CD4-positive, alpha-beta T cell treated with Interleukin-17A for 4 hours (primary cell): ENCODE measurements at places on chromosomes 16 and 17.

DNA sequence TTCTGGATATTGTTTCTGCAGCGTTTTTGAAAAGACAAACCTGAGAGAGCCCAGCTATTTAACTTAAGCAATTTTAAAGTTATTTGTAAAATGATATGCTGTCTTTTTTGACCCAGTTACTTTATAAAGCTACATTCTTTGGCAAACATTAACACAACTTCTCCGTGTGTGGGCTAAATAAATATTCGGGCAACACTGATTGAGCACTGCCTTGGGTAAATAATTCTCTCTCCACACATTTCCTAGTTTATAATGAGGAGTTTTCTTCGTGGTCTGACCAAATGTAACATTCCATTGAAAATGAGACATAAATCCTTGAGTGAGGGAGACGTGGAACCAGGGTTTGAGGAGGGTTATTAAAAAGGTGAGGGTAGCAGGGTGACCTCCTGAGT, 142.8 kb downstream of the WWOX start:
- no peak for DNase-seq

DNA sequence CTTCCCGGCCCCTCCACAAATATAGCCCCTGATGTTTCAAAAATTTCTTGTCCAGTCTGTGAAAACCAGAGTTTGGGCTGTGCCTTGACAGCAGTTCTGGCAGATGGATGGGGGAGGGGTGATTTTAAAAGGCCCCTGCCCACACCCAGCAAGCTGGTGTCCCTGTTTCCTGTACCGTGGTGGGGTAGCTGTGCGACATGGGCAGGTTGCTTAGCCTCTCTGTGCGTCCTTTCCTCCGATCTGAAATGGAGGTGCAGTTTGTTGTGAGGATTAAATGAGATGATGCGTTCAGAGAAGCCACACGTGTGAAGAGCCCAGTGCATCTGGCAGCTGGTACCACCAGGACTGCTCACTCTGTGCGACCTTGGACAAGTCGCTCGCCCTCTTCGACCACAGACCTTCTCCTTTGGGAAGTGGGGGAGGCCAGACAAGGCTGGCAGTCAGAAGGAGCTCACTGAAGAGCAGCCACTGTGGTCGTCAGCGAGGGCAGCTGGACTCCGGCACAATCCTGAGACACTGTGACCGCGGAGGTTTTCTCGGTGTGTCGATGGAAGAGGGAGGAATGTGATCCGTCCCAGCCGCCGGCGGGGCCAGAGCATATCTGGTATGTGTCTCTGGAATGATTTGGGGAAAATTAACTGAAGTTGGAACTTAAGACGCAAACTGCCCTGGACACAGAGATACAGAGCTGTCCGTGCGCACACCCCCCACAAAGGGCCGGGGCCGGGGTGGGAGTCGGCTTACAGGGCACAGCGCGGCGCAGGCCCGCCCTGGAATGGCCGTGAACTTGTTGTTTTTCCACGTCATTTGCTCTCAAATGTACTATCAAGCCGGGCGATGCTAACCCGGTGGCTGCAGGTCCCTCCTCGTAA, 721 bp upstream of the WFIKKN2 start:
- no peak for DNase-seq

DNA sequence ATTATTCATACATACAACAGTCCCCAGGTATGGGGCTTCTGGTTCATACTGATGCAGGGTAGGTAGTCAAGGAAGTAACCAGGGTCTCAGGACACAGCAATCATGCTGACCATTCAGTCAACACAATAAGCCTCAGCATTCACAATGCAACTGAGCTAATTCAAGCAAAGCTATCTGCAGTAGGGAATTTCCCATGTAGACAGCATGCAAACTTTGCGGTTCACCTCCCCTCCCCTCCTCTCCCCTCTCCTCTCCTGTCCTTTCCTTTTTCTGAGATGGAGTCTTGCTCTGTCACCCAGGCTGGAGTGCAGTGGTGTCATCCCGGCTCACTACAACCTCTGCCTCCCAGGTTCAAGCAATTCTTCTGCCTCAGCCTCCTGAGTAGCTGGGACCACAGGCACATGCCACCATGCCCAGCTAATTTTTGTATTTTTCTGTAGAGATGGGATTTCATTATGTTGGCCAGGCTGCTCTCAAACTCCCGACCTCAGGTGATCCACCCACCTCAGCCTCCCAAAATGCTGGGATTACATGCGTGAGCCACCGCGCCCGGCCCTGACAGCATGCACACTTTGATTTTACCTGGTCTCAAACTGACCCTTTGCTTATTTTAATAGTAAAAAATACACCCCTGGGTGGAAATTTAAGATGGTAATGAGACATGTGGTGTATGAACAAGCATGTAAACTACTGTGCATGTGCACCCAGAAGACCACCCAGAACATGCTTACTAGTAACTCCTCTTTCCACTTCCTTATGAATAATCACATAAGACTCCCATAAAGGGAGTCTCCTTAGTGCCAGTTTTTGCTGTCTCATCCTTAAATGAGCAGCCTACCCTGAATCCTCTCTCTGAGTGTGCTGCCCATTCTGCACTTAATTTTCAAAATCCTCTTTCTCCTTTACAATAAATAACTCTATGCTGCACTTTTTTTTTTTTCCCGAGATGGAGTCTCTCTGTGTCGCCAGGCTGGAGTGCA, 9.3 kb upstream of the RNF135 start:
- DNase-seq = peak; percentile 14

GRCh38 chr17:33039874-33040273, 48.2 kb downstream of the SPACA3 start:
- DNase-seq = no peak

DNA sequence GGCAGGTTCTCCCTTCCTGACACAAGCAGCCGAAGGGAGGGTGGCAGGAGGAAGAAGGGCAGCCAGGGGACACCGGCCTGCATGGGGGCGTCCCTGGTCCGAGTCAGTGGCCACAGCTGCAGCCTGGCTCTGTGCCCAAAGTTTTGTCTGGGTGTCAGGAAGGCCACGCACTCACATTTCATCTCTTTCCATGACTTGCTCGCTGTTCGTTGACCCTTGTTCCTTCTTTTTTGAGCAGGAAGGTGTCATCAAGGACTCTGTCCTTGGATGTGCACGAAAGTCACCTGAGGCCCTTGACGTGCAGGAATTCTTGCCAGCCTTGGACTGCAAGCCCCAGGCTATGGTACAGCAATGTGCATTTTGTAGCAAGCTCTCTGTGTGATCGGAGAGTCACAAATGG, 93.3 kb downstream of the TNFRSF13B start:
- no peak for DNase-seq

- no peak for DNase-seq
Measured at GRCh38 chr17:13129356-13129755, 111.5 kb upstream of the ELAC2 start.

GRCh38 chr17:56937687-56938086, 23.2 kb downstream of the COIL start:
- no peak for DNase-seq

DNA sequence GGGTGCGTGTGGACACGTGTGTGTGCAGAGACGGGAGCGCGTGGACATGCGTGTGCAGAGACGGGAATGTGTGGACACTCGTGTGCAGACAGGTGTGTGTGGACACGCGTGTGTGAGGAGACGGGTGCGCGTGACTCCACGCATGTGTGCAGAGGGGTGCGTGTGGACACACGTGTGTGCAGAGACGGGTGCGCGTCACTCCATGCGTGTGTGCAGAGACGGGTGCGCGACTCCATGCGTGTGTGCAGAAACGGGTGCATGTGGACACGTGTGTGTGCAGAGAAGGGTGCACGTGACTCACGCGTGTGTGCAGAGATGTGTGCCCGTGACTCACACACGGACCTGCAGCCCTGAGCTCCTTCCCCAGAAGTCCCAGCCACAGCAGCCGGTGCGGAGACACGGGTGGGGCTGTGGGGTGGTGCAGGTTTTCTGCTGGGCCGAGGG, 2.2 kb upstream of the CD7 start:
- no peak for DNase-seq

DNA sequence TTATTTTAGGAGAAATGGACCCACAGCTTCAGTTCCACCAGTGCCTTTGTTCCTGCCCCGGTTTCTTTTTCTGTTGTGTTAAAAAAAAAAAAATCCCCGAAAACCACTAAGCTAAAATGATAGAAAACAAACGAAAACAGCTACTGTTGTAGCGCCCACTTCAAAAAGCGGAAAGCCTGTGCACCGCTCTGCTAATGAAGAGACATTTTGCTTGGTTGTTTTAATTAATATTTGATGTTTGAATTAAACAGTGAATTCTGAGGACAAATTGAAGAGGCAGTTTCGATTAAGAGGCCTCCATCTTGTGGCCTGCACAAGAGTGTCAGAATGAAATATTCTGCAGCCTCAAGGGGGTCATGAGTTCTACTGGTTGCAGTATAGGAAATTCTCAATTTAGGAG, 186.7 kb downstream of the RPTOR start:
- peak; percentile 53 for DNase-seq

DNA sequence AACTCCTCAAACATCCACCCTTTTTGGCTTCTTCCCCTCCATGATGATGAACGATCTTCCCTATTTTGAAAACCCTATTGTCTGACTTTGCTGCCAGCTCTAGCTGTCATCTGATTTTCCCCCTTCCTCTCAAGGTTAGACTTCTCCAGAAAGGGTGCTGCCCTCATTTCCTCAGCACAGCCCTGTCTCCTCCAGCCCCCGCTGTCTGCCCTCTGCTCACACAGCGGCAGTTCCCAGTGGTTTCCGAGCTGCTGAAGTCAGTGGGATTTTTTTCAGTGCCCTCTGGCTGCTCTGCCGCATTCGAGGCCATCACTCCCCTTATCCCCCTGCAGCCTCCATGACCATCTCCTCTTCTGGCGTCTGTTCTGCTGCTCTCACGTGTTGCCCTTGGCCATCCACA, 26.6 kb upstream of the C17orf107 start:
- no peak for DNase-seq

DNA sequence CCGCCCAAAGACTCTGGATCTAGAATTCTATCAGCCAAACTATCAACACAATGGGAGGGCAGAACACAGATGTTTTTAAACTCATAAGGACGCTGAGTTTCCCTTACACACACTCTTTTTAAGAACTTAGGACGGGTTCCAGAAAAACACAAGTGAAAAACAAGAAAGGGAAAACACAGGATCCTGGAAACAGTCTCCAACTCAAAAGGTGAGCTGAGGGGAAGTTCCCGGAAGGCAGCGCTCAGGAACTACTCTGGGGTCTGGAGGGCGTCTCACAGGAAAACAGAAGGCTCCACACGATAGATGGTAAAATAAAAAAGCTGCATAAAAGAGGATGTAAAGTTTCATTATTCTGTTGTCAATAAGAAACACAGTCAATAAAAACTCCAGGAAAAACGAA, 80.2 kb upstream of the DOC2B start:
- no peak for DNase-seq

DNA sequence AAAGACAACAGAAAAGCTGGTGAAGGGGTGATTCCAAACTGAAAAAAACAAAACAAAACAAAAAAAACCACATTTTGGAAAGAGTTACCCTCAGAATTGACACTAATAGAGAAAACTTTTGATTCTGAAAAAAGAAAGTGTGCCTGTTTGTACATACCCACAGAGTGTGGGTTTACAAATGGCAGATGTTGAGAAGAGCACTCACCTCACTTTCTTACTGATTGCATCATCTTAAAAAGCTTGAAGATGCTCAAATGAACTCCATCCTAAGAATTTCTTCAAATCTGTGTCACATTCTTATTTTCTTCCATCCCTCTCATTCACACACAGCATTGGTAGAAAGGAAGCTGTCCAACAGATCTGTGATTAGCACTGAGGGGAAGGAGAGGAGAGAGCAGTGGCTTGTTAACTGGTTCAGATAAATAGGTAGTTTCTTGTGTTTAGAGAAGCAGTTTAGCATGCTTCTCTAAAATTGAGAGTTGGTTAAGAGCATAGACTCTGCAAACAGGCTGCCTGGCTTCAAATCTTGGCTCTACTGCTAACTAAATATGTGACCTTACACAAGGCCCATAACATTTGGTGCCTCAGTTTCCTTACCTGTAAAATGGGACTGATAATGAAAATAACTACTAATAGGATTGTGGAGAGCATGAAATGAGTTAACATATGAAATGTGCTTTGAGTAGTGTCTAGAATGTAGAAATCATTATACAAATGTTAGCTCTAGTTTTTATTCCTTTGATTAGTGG, 6.9 kb downstream of the GNAO1 start:
- no peak for DNase-seq

GRCh38 chr17:74945543-74945942, 9.8 kb downstream of the OTOP3 start:
- no peak for DNase-seq

GRCh38 chr17:50467855-50468303, 801 bp downstream of the CHAD start:
- no peak for DNase-seq

DNA sequence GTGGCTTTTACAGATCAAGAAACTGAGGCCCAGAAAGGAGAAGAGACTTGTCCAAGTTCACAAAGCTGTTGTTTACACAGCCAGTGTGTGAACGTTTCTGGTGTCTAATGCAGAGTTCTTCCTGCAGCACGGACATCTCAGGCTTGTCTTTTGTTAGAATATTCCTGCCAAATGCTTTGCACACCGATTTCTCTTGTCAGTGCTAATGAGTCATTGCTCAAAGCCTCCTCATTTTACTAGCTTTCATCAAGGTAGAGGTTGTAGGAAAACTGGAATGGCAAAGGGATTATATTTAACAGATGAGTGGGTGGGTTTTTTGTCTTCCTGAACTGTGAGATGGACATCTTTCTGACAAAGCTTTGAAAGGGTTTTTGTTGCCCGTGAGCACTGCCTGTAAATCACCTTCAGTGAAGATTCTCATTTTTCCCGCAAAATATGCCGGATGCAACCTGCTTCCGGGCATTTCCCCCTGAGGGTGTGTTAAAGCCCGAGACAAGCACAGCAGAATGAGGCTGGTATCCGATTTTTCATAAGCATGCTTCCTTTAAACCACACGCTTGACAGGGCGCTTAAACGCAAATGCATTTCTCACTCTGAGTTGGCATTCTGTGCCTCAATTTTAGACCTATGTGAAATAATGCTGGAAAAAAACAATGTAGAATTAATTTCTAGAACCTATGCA, 14.7 kb downstream of the PMM2 start:
- DNase-seq = no peak

- DNase-seq = peak; percentile 75
Measured at GRCh38 chr17:77382356-77382911, 241.7 kb downstream of the SEC14L1 start.

DNA sequence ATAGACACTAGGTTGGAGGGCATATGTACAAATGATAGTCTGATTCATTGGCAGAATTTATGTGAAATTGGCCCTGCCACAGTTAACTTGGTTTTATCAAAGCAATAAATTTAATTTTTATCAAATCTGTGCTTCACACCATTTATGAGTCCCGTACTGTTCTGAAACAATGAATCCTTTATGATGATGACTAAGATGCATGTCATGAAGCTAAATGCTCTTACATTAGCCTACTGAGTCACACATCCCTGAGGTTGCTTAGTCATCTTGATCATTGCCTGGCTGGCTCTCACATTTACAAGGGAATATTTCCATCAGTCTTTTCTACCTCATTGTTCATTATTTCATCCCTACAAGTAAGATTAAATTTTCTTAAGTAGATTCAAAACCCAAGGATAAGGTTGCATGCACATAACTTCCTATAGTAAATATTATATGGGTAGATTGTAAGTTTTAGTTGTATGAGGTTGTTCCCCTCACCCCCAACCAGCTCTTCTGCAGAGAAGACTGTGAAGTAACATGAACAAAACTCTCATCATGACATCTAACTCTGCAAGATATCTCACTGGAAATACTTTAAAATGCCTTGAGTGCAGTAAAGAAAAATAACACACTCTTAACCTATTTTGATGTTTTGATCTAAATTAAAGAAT, 170.7 kb downstream of the CYB561 start:
- DNase-seq = no peak

- no peak for DNase-seq
Measured at GRCh38 chr16:86854058-86854621, 275.8 kb downstream of the FOXL1 start.
